SJSA1 (cell line): ENCODE measurements at places on chromosomes 6 and 20. TPM values are rescaled to one million over a fixed set of nuclear protein-coding genes. Genes with fewer than 3 reads are reported as not detected.

DNA sequence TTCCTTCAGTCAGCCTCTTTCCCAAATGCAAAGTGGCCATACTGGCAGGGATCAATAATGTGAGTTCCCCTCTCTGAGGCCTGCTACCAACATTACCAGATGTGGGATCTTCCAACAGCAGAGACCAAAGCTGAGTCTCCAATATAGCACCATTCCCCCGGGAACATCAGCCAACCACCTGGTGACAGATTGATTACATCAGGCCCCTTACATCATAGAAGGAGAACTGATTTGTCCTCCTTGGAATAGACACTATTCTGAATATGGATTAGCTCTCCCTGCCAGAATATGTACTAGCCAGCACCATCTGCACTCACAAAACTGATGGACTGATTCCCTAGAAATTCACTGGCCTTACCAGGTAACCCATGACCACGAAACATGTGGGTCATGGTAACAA, 61.9 kb upstream of the CARMIL1 start:
- DNase-seq, result no peak

GRCh38 chr20:36468149-36469000, 72.9 kb upstream of the MYL9 start:
- DNase-seq, result no peak

DNA sequence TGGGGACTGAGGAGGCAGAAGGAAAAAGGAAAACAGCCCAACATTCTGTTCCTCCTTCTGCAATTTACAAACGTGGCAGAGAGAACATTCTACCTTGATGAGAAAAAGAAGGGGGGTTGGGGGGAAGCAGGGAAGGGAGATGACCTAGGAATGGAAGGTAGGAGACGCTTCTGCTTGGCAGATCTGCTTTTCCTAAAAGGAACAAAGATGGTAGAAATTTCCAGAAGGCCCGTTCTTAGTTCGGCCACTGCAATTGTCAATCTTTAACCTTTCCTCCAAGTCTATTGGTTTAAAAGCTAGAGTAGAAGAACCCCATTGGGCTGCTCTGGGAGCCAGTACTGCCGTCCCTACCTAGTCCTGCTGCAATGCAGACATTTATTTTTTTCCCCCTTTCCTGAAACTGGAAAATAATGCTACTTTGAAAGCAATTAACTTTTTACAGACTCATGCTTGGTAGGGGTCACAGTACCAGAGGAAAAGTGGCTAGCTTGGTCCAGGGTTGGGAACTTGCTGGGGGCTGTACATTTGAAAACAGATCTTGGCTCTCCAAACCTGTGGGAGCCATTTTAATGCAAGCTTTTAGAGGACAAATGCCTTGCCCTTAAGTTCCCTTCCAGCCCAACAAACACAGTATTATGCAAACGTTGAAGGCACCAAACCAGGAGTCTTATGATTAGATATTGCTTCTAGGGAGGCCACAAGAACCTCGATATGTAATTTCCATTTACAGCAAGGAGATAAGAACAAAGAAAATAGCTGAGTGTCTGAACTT, 2.6 kb downstream of the ZMYND8 start:
- DNase-seq, result no peak

DNA sequence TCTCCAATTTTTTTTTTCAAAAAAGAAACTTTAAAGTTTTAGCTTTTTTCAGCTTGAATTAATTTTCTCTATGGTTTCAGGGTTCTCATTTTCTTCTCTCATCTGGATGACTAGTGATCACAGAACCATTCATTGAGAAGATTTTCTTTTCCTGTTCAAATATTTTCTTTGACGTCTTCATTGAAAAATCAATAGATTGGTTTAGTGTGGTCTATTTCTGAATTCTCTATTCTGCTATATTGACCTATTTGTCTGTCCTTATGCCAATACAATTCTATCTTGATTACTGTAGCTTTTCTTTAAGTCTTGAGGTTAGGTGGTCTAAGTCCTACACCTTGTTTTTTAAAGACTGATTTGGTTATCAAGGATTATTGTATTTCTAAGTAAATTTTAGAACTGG, 150.2 kb upstream of the MAN1A1 start:
- no peak for DNase-seq

GRCh38 chr6:144696610-144697368, 411.7 kb downstream of the UTRN start:
- DNase-seq, result no peak

PRND gene
- not detected in 2 replicates for total RNA-seq

ID4 gene
- total RNA-seq, result 13.6 and 19.6 TPM in 2 replicates
